Lung (tissue), 17 donors: ENCODE measurements at places on chromosomes 4 and X.

DNA sequence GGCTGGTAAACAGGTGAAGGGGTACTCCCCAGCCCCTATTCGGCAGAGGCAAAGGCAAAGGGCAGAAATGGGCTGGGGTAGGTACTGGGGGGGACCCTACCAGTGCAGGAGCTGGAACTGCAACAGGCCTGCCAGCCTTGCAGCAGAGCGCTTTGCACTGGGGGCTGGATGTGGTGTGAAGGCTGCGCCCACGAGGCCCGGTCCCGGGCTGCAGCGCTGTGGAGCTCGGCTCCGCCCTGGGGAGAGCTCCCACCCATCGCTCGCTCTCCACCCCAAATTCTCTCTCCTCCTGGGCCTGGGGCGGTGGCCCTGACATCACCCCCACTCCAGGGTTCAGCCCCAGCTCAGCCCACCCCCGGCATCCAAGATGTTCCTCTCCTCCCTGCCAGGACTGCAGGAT, 24.2 kb downstream of the IQSEC2 start:
- H3K4me3 ChIP-seq = no peak overlapping the region
- no peaks in the 10 kb centered on the region for H3K4me1 ChIP-seq

- H3K27me3 ChIP-seq = no peaks in the 10 kb centered on the region
- DNase-seq = no peak
- no peak overlapping the region for H3K27ac ChIP-seq
- H3K4me3 ChIP-seq = no peak overlapping the region
- no peaks in the 10 kb centered on the region for H3K36me3 ChIP-seq
These were observed 8.0 kb downstream of the IBSP start for GRCh38 chr4:87807402-87807801.

DNA sequence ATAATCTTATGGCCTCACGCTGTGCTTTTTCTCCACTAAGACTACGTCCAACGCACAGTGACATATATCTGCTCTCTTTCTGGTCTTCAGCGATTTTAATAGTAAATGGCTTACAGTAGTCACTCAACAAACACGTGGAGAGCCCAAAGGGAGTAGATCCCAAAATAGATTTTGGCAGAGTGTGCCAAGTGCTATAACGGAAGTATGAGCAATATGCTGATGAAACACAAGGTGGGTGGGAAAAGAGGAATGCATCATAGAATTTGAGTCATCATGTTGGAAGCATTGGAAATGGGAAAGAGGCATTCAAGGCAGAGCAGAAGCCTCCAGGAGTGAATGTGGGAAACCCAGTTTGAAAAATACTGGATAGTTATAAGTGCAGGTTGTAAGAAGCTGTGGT, 129.1 kb upstream of the LDB2 start:
- no peak for DNase-seq
- H3K27ac ChIP-seq = no peak overlapping the region
- no peaks in the 10 kb centered on the region for H3K4me1 ChIP-seq
- H3K27me3 ChIP-seq = no peaks in the 10 kb centered on the region

GRCh38 chr4:104973708-104974107, 173.0 kb upstream of the TET2 start:
- H3K36me3 ChIP-seq = no peaks in the 10 kb centered on the region
- no peak overlapping the region for H3K27ac ChIP-seq
- peaks cover 8% of the 10 kb centered on the region for H3K4me1 ChIP-seq

- H3K36me3 ChIP-seq = no peaks in the 10 kb centered on the region
- H3K27ac ChIP-seq = no peak overlapping the region
- H3K27me3 ChIP-seq = no peaks in the 10 kb centered on the region
- no peak overlapping the region for H3K4me3 ChIP-seq
These were observed 337.7 kb upstream of the FAM241A start for GRCh38 chr4:111807576-111807975.

DNA sequence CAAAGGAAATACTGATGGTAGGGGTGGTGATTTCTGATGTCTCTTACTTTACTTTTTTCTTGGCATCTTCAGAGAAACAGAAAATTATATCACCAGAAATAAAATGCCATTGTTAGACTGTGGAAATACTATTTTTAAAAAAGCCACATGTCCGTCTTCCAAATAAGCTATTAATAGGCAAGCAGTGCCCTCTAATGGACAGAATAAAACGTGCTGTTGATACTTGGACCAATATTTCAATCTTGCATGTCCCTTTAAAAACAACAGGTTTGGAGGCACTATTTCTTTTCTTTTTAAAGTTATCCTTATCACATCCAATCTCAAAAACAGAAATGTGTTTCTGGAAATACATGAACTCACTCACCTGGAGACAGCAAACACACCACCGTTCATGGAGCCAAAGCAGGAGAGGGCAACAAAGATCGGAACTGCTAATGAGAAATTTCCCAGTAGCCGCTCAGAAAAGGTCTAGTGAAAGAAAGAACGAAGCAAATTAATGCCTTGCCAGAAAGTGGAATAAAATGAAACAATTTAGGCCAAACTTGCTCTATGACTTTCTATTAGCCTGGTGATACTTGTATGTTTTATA, 59.2 kb downstream of the SLC7A11 start:
- H3K36me3 ChIP-seq = no peaks in the 10 kb centered on the region
- no peak overlapping the region for H3K4me3 ChIP-seq
- no peaks in the 10 kb centered on the region for H3K4me1 ChIP-seq
- DNase-seq = no peak
- no peak overlapping the region for H3K27ac ChIP-seq
- no peaks in the 10 kb centered on the region for H3K27me3 ChIP-seq

DNA sequence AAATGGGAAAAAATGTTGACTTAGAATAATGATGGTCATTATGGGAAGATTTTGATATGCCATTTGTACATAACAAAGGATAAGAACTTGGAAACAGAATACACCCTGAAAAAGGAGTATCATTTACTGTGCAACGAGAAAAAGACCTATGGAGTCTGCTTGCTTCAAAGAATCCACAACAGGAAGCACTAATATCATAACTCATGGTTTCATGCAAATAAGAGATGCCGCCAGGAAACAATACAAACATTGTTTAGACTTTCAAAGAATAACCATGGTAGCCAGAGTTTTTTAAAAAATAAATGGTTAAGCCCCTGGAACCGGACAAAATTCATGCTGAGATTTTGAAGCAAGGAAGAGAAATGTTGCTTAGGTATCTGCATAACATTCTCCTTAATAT, 139.9 kb upstream of the ETNPPL start:
- no peaks in the 10 kb centered on the region for H3K4me1 ChIP-seq
- no peak overlapping the region for H3K4me3 ChIP-seq
- H3K36me3 ChIP-seq = no peaks in the 10 kb centered on the region
- H3K27ac ChIP-seq = no peak overlapping the region
- DNase-seq = no peak
- H3K27me3 ChIP-seq = no peaks in the 10 kb centered on the region

DNA sequence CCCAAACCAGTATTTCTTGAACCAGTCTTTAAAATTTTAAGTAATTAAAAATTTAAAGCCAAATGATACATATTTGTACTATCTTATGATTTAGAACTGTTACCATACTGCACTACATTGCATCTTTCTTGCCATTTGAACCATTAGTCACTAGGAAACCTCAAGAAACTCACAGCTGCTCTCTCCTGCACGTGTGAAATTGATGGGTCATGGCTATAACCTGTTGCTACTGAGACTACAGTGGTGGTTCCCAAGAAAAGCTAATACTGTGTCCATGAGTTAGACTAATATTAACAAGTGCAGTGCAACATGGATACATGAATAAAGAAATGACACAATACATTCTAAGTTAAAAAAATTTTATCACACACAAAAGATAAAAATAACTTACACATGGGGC, 88.4 kb downstream of the PDE5A start:
- H3K27me3 ChIP-seq = no peaks in the 10 kb centered on the region
- H3K27ac ChIP-seq = no peak overlapping the region
- H3K4me1 ChIP-seq = no peaks in the 10 kb centered on the region
- no peak overlapping the region for H3K4me3 ChIP-seq

DNA sequence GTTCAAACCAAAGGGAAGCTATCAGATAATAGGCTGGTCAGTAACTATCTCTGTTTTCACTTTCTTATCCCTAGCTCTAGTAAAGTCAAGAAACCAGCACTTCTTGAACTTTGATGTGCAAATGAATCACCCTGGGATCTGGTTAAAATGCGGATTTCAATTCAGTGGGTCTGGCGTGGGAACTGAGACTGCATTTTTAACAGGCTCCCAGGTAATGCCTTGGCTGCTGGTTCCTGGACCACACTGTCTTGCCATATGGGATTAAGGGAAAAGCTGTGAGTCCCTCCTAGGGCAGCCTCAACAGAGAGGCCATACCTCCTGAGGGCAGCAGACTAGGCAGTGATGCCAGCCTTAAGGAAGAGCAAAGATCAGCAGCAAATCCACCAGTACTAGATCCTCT, 1.7 kb downstream of the RNF175 start:
- no peaks in the 10 kb centered on the region for H3K36me3 ChIP-seq
- H3K4me1 ChIP-seq = peaks cover 12% of the 10 kb centered on the region
- no peak for DNase-seq
- no peaks in the 10 kb centered on the region for H3K27me3 ChIP-seq
- H3K27ac ChIP-seq = no peak overlapping the region

- no peak for DNase-seq
- H3K4me1 ChIP-seq = no peaks in the 10 kb centered on the region
- no peak overlapping the region for H3K4me3 ChIP-seq
- no peaks in the 10 kb centered on the region for H3K27me3 ChIP-seq
- no peak overlapping the region for H3K27ac ChIP-seq
- peaks cover 74% of the 10 kb centered on the region for H3K36me3 ChIP-seq
These were observed 25.0 kb downstream of the NKX1-1 start for GRCh38 chr4:1381181-1381621.

- H3K4me1 ChIP-seq = no peaks in the 10 kb centered on the region
- peaks cover 24% of the 10 kb centered on the region for H3K27me3 ChIP-seq
- DNase-seq = no peak
These were observed 22.1 kb downstream of the DGKK start for GRCh38 chrX:50448565-50448964.

DNA sequence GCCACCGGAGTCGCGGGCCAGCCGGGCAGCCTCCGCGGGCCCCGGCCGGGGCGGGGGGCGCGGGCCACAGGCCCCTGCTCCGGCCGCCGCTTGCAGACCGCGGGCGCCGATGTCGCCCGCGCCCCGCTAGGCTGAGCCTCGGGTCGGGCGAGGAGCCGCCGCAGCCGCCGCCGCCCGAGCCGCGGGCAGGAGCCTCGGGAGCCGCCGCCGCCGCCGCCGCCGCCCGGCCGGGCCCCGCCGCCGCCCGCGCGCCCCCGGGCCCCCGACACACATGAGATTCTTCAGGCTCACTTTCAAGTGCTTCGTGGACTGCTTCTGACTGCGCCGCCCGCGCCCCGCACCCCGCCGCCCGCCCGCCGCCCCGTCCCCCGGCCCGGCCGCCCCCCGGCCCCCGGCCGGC, 345 bp downstream of the SLC6A8 start:
- H3K36me3 ChIP-seq = no peaks in the 10 kb centered on the region
- H3K4me1 ChIP-seq = no peaks in the 10 kb centered on the region
- H3K27me3 ChIP-seq = no peaks in the 10 kb centered on the region
- H3K27ac ChIP-seq = no peak overlapping the region
- no peak for DNase-seq
- H3K4me3 ChIP-seq = peak overlapping the region; percentile 2

- no peak overlapping the region for H3K4me3 ChIP-seq
- no peak overlapping the region for H3K27ac ChIP-seq
- DNase-seq = no peak
- no peaks in the 10 kb centered on the region for H3K4me1 ChIP-seq
These were observed 28.5 kb downstream of the NKX1-1 start for GRCh38 chr4:1377606-1378261.

DNA sequence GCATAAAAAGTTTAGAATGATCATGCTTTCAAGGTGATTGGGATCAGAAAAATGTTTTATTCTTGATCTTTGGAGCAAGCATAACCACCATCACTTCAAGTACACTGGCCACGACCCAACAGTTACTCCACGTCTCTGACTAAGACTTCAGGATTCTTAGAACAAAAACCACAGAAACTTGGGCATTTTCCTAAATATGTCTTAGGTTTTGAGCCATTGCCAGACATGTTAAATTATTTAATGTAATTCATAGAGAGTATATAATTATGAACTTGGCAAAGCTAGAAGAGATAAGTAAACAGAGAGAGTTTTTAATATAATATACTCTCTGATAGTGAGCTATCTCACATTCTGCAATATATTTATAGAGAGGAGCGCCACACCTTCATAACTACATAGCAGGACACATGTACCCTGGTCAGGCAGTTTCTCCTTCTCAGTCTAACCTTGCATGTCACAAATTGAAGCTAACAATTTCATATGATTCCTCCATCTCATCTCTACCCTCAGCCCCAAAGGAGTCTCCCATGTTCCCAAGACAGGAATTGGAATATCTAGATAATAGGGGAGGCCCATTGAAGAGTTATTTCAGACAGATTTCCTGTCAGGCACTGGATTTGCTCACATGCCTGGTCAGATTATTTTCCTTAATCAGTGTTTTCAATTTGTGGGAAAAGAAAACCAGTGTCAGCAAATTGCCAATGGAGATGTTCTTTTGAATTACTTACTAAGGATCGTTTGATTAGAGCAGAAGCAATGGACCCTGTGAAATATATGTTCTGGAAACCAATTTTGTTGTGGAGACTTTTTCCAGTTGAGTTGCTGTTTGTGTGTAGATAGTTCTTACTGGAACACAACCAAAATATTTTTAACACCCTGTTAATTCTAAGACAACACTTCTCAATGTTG, 61.7 kb upstream of the GUCY1A1 start:
- no peak overlapping the region for H3K27ac ChIP-seq
- DNase-seq = peak; percentile 74
- H3K4me3 ChIP-seq = no peak overlapping the region
- H3K36me3 ChIP-seq = no peaks in the 10 kb centered on the region

- no peak for DNase-seq
- H3K27ac ChIP-seq = no peak overlapping the region
- H3K27me3 ChIP-seq = peaks cover 16% of the 10 kb centered on the region
- H3K36me3 ChIP-seq = no peaks in the 10 kb centered on the region
- no peak overlapping the region for H3K4me3 ChIP-seq
These were observed 75.1 kb upstream of the MBNL3 start for GRCh38 chrX:132563976-132564375.

- H3K4me3 ChIP-seq = no peak overlapping the region
- H3K36me3 ChIP-seq = no peaks in the 10 kb centered on the region
- H3K27me3 ChIP-seq = no peaks in the 10 kb centered on the region
- H3K4me1 ChIP-seq = peaks cover 8% of the 10 kb centered on the region
- DNase-seq = no peak
- H3K27ac ChIP-seq = no peak overlapping the region
These were observed 132.1 kb downstream of the SNCA start for GRCh38 chr4:89704651-89705395.

DNA sequence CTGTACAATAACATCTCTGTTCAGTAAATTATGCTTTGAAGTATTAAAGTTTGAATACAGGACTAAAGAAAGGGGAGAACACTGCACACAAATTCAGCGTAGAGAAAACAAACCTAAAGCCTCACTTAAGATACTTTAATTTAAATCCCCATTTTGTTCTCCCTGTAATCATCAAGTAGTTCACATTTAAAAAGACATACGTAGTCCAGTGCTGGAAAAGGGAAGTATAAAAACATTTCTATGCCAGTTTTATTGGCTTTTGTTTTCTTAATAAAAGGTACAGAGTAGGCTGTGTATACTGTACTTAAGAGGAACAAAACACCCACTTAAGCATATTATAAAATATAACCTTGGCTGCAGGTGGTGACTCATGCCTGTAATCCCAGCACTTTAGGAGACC, 101.6 kb downstream of the FGF16 start:
- H3K27me3 ChIP-seq = no peaks in the 10 kb centered on the region
- no peak overlapping the region for H3K4me3 ChIP-seq
- H3K27ac ChIP-seq = no peak overlapping the region
- no peaks in the 10 kb centered on the region for H3K36me3 ChIP-seq
- H3K4me1 ChIP-seq = no peaks in the 10 kb centered on the region
- DNase-seq = no peak

- H3K36me3 ChIP-seq = no peaks in the 10 kb centered on the region
- no peak overlapping the region for H3K27ac ChIP-seq
- no peaks in the 10 kb centered on the region for H3K4me1 ChIP-seq
- no peak overlapping the region for H3K4me3 ChIP-seq
These were observed 3.7 kb upstream of the PIR start for GRCh38 chrX:15496824-15497223.
